ENCODE measurements at places on chromosomes 11 and 22.

DNA sequence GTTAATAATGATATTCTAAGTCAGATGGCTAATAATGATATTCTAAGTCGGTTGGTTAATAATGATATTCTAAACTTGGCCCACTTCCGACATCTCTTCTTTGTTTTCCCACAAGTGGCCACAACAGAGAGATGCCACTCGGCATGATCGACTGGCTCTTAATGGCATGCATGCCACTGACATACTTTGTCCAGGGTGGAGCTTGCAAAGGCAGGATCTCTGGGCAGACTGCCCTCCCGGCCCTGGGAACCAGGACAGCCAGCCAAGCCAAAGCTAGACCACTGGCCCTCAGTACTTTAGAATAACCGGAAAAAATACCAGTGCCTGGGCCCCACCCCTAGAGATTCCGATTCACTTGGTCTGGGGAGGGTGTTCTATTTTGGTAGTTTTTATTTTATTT, 78.1 kb downstream of the KIAA1671 start:
- no peak for DNase-seq

DNA sequence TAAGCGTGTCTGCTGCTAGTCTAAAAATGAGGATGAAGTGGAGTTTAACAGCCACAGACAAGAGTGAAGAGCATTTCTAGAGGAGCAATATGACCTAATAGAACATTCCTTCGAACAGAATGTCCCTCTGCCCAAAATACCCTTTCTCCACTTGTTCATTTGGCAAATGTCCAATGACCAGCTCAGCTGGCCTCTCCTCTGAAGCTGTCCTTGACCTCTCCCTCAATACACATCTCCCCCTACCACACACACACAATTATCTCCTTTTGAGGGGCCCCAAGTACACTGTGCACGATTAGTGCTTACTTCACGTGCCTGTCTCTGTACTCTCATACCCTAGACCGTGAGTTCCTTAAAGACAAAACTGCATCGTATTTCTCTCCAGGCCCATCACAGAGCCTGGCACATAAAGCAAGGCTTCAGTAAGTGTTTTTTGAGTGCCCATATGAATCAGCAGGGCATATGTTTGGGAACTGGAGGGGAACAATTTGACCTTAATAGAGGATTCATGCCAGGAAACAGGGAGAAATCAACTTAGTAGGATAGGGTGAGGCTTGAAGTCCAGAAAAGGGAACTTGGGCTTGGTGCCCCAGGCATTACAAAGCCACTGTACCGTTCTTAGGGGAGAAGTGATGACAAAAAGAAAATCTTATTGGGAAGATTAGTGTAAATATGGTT, 18.1 kb upstream of the NCAM1 start:
- no peak for DNase-seq

GRCh38 chr11:91194546-91194945, 971.7 kb upstream of the CHORDC1 start:
- no peak for DNase-seq

DNA sequence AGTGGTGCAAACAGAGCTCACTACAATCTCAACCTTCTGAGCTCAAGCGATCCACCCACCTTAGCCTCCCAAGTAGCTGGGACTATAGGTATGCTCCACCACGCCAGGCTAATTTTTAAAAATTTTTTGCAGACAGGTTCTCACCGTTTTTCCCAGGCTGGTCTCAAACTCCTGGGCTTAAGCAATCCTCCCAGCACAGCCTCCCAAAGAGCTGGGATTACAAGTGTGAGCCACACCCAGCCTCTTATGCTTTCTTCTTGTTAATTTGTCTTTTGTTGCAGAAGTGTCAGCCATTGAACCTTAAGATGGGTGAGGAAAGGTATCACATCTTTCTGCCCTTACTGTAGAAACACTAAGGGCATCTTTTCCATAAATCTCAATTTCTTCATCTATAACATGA, 34.9 kb downstream of the DENND5A start:
- DNase-seq, result no peak

- DNase-seq, result no peak
Measured at GRCh38 chr22:22079404-22080148, 97.0 kb upstream of the TOP3B start.

DNA sequence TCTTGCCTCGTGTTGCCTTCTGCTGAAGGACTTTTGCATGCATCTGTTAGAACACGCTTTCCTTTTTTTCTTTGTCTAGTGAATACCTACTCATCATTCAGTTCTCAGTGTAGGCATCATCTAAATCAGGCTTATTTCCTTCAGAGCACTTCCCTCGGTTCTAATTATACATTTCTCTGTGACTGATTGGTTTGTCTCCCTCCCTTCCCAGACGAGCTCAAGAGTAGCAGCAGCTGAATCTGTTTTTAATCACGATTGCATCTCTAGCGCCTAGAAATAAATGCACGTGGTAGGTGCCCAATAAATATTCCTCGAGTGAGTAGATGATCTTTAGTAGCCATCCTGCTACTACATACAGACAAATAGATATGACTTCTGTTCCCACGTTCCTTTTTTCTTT, 6.3 kb downstream of the CEP164 start:
- DNase-seq, result no peak

GRCh38 chr11:1672613-1673350, 24.2 kb upstream of the KRTAP5-6 start:
- DNase-seq, result no peak
